Fibroblast of skin of right biceps (primary cell): ENCODE measurements at places on chromosomes 7 and 10.

GRCh38 chr7:129535896-129536295, 33.6 kb downstream of the SMKR1 start:
- no peak for DNase-seq

DNA sequence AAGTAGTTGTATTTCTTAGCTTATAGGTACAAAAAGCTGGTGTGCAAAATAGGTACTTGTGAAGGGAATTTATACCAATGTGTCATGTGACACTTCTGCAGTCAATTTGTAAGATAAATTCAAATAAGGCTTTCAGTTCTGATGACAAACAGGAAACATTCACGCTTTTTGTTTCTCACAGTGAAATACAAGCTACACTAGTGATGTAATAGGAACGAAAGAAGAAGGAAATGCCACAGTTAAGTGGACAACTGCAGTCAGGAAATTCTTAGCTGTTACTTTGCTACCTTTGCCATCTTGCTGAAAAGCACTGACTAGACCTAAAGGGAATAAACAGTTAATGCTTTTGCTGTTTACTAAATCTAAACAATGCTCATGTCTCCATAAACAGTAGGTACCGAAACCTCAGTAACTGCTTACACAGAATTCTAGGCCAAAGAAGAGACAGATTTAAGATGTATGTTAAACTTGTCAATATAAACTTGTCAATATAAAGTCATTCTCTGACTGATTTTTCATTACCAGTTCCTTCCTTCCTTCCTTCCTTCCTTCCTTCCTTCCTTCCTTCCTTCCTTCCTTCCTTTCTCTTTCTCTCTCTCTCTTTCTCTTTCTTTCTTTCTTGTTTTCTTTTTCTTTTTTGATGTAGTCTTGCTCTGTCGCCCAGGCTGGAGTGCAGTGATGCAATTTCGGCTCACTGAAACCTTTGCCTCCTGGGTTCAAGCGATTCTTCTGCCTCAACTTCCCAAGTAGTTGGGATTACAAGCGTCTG, 10.1 kb downstream of the OTUD1 start:
- DNase-seq: peak; percentile 21

DNA sequence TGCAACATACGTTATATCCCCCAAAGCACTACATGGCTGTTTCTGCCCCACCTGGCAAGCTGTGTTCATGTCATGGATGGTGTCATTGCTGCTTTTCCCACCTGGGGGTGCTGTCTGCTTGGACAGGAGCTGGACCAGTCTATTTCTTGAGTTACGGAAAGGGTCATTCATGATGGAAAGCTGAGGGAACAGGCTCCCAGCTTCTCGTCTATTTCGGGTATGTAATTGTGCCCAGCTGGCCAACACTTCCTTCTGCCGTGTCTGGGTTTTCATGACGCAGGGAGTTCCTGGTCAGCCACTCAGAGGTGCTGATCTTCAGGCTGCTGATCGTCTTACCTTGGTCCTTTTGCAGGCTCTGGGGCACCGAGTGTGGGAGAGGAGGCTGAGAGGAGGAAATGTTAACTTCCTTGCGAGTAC, 8.6 kb downstream of the BTBD16 start:
- peak; percentile 40 for DNase-seq

GRCh38 chr7:142878315-142878714, 7.2 kb downstream of the TRPV6 start:
- no peak for DNase-seq

DNA sequence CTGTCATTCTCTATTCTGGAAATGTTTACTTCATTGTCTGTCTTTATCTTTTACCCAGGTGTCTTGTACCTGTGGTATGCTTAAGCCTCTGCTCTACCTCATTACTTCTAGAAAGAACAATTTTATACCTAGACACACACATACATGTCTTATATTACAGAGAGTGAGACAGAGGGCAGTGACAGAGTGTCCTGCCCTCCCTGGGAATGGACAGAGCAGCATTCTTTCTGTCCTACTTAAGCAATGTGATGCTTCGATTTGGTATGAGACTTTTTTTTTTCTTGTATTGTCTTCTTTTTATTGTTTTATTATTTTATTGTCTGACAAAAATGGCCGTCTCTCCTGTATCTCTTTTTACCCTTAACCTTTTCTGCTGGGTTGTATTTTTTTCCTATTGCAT, 286.1 kb downstream of the EXOC4 start:
- no peak for DNase-seq

DNA sequence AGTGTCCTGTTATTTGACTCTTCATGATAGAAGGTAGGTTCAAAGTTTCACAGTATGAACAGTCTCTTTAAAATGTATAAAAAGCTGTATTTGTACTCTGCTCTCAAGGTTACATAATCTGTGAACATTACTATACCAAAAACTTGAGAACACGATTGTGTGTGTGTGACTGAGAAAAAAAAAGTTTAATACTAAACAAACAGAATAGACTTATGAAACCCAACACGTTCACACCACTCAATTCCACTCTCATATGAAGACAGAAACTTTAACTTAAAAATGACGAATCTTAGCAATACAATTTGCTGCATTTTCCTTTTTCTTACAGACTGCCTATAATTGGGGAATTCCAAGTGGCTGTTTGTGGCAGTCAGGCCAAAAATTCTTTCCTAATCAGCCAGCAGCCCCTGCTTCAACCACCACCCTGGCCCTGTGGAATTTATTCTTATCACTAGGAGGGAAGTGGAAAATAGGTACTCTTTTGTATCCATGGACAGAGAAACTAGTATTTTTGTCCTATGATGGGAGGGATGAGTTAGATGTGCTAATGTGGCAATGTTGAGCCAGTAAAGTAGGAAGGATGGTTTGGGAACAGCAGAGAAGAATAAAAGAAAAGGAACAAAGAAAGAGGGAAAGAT, 42.8 kb downstream of the MINDY3 start:
- DNase-seq: peak; percentile 3

- DNase-seq: peak; percentile 2
Measured at GRCh38 chr7:49294611-49295010, 370.3 kb downstream of the CDC14C start.

DNA sequence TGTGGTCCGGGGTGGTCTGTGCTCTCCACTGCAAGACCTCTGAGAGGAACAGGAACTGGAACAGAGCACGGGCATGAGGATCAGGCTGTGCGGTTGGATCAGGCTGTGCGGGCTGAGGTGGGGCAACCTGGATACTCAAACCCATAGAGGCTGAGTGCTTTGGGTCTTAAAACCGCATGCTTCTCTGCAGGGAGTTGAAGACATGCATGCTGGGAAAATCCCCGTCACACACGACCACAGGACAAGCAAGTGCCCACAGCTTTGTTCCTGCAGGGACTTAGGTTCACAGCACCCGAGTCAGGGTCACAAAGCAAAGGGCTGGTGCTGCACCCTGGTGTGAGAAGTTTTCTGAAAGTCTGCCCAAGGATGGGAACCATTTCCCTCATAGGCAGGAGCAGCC, 221.2 kb downstream of the ZMYND11 start:
- no peak for DNase-seq

DNA sequence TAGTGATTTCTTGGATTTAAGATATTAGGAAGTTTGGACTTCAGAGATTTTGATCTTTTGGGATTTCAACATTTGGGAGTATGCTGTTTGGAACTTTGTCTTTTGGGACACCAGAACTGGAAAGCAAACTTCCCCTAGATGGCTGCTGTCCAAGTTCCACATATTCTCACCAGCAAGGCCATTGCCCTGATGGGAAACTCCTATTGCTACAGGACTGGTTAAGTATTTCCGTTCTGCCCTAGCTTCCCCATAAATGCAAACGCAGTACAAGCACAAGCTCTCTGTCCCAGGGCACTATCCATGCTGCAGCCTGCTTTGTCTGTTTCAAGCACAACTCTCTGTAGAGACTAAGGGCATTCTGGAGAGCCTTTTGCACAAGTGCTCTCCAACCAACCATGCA, 79.3 kb upstream of the SLC25A13 start:
- DNase-seq: no peak
